Uterus (tissue), 4 donors: ENCODE measurements at places on chromosomes 11 and 22.

GRCh38 chr22:37275622-37276021 lies 6.7 kb upstream of the CYTH4 start:
- H3K36me3 ChIP-seq: no peaks in the 10 kb centered on the region
- H3K27me3 ChIP-seq: no peaks in the 10 kb centered on the region
- no peak for DNase-seq
- no peak overlapping the region for H3K27ac ChIP-seq

GRCh38 chr11:122004446-122004845 lies 111.6 kb downstream of the BLID start:
- H3K27ac ChIP-seq: no peak overlapping the region
- no peak overlapping the region for H3K4me3 ChIP-seq
- H3K36me3 ChIP-seq: no peaks in the 10 kb centered on the region
- no peaks in the 10 kb centered on the region for H3K4me1 ChIP-seq
- DNase-seq: no peak

DNA sequence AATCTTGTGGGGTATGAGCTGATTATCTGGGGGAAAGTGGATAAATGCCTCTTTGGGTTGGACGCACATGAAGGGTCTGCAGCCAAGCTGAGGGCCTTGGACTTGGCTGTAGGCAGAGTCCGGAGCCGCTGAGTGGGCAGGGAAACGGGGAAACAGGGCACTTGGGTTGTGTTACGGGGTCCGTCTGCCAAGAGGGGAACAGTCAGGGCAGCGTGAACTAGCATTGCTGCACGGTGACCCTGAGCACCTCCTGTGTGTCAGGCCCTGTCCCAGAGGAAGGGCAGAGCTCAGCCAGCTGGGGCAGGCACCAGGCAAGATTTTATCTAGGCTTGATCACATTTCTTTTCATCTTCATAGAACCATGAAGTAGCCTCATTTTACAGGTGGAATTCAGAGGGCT lies 11.9 kb downstream of the FAM83F start:
- H3K27me3 ChIP-seq: no peaks in the 10 kb centered on the region
- no peak overlapping the region for H3K27ac ChIP-seq
- H3K36me3 ChIP-seq: no peaks in the 10 kb centered on the region
- H3K4me1 ChIP-seq: no peaks in the 10 kb centered on the region
- H3K4me3 ChIP-seq: no peak overlapping the region

DNA sequence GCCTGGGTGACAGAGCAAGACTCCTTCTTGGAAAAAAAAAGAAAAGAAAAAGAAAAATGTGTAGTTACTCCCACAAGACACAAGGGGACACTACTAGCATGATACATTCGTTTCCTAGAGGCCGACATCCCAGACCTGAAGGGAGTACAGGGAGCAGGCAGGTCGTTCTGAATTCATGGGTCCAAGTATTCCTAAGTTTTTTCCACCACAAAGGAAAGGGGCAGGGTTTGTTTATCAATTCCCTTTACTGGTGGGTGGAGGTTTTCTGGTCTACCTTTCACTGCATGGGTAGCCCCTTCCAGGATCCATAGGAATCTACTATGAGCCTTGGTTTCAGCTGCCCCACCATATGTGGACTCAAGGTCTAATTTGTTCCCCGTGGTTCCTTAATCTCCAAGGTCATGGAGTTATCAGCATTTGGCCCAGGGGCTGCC lies 11.8 kb downstream of the TIGD3 start:
- no peak overlapping the region for H3K4me3 ChIP-seq
- no peaks in the 10 kb centered on the region for H3K4me1 ChIP-seq
- H3K27ac ChIP-seq: peak overlapping the region; percentile 23
- no peaks in the 10 kb centered on the region for H3K36me3 ChIP-seq

- DNase-seq: no peak
- no peak overlapping the region for H3K4me3 ChIP-seq
- H3K4me1 ChIP-seq: no peaks in the 10 kb centered on the region
- H3K27ac ChIP-seq: no peak overlapping the region
- H3K36me3 ChIP-seq: no peaks in the 10 kb centered on the region
- H3K27me3 ChIP-seq: no peaks in the 10 kb centered on the region
Measured at GRCh38 chr11:132137981-132138313, 767.5 kb downstream of the NTM start.

DNA sequence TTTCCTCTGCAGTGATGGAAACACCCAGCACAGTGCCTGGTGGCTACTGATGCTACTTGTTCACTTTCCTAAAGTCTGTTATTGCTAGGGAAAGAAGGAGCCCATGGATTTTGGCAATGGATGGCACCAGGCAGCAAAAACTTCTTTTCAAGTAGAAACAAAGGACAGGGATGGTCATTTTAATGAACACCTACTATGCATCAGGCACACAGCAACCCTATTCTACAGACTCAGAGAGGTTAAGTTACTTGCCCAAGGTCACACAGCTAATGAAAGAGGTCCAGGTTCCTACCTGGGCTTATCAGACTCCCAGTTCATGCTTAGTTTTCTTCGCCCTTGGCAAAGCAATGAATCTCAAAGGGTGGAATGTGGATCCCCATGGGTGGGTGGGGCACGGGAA lies 36.9 kb upstream of the CD82 start:
- H3K4me1 ChIP-seq: no peaks in the 10 kb centered on the region
- no peaks in the 10 kb centered on the region for H3K27me3 ChIP-seq
- H3K4me3 ChIP-seq: no peak overlapping the region
- H3K27ac ChIP-seq: no peak overlapping the region
